ENCODE measurements at places on chromosomes 4 and X.

- no peak for DNase-seq
These were observed 1296.9 kb downstream of the RAPGEF2 start for GRCh38 chr4:160399826-160400225.

GRCh38 chrX:140815868-140816267, 106.3 kb downstream of the LINC00632 start:
- no peak for DNase-seq

DNA sequence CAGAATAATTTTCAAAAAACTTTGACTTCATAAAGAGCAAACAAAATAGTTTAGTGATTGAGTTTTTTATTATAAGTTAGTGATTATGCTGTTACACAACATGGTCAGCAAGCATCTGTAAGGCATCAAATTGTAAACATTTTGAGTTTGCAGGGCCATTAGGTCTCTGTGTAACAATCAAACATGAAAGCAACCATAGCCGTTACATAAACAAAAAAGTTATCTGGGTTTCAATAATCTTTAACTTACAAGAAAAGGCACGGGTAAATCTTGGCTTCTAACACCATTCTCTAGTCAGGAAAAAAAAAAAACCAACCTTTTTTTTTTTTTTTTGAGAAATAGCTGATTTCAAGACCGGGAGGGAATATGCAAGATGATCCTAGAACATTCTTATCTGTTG, 1941.1 kb downstream of the PCDH7 start:
- DNase-seq = no peak

DNA sequence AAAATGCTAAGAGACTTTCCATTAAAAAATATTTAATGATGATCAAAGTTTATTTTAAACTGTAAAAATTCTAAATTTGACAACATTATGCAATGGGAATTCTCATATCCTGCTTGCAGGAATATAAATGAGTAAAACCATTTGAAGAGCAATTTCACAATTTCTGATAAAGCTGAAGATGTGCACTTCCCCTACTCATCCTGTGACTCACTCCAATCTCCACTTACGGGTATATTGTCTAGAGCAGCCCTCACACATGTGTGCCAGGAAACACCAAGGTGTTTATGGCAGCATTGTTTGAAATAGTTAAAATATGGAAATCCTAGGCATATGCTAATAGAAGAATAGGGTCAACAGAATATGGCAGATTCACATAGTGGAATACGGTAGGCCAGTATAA, 158.4 kb downstream of the PDHA2 start:
- DNase-seq = no peak

- no peak for DNase-seq
These were observed 75.2 kb downstream of the QDPR start for GRCh38 chr4:17436750-17437090.

Data from suppressor macrophage treated with lipopolysaccharide for 1 hour (primary cell).